ENCODE measurements at places on chromosomes 1 and 21.

DNA sequence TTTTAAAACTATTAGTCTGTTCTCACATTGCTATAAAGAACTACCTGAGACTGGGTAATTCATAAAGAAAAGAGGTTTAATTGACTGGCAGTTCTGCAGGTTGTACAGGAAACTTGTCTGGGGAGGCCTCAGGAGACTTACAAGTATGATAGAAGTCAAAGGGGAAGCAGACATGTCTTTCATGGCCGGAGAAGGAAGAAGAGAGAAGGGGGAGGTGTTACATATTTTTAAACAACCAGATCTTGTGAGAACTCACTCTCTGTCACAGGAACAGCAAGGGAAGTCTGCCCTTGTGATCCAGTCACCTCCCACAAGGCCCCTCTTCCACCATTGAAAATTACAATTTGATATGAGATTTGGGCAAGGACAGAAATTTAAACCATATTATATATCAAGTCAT lies 55.9 kb downstream of the CLIC4 start:
- no peak for DNase-seq

DNA sequence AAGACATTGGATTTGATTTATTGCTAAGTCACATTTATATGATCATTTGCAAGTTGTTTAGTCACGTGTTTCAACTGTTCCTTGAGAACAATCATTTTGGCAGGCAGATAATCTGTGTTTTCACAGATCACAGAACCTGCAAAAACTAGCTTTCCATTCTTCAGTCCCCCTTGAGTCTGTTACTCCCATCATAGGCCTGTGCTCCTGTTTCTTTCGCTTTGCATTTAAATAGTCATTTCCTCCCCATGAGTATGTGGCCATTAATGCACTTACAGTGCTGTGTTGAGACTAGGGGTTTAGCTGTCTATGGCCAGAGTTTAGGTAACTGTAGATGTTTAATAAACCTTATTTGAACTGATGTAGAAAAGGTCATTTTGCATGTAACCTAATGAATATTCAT lies 214.5 kb downstream of the PATJ start:
- no peak for DNase-seq

- DNase-seq: no peak
These were observed 8.5 kb downstream of the TEX46 start for GRCh38 chr1:23007106-23007505.

GRCh38 chr1:104765085-104765484 lies 1015.4 kb downstream of the AMY1C start:
- no peak for DNase-seq

GRCh38 chr1:31693231-31693630 lies 10.6 kb downstream of the COL16A1 start:
- no peak for DNase-seq

DNA sequence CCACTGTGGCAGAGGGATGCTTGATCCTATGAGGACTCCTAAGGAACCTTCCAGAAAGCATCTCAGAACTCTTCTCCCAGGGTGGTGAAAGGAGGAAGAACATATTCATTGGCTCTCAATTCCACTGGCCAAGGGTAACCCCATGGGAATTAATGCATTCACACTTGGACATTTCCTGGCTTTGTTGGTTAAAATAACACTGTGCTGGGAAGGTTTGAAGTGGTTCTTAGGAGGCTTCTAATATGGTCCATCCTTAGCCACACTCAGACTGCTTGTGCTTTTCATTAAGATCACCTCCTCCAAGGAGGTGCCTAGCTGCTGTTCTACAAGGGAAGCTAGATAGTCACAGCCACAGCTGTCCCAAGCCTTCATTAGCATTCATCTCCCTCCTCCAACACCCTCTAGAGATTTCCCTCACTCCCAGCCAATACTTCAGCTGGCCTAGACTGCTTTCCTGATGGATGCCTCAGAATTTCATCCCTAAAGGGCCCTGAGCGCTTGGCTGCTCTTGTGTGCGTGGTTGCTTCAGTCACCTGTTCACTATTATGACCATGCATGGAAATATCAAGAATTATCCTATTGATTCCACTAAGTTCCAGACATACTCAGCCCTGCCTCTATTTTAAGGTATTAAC lies 544.4 kb downstream of the PLPP3 start:
- no peak for DNase-seq

- peak; percentile 73 for DNase-seq
These were observed 27.8 kb upstream of the CD84 start for GRCh38 chr1:160607011-160607671.

- peak; percentile 34 for DNase-seq
These were observed 7.1 kb downstream of the LRIF1 start for GRCh38 chr1:110956586-110956985.

DNA sequence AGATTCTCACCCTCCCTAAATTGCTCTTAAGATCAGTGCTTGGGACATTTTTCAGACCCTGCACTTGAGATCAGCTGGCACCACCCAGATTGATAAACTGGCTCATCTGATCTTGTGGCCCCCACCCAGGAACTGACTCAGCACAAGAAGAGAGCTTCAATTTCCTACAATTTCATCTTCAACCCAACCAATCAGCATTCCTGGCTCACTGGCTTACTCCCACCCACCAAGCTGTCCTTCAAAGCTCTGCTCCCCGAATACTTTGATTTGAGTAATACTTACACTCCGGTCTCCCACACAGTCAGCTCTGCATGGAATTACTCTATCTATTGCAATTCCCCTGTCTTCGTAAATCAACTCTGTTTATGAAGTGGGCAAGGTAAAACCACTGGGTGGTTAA lies 461.9 kb upstream of the RGS18 start:
- no peak for DNase-seq

- DNase-seq: no peak
These were observed 6.1 kb upstream of the ETNK2 start for GRCh38 chr1:204157962-204158361.

DNA sequence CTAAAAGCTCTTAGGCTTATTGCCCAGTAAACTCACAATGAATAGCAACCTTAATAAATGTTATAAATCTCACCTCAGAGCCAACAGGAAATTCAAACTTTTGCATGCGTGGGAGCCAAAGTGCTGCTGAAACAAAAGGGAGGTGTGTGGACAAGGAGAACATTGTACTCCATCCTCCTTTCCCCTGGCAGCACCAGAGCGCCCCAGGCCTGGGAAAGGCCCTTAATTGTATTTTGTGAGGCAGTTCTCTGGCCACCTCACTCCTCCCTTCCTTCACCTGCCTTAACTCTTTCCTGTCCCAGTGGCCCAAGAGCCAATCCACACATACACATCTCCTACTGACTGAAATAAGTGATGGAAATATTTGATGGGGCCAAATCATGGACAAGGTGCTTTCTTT lies 648.5 kb downstream of the LMO4 start:
- DNase-seq: no peak

- no peak for DNase-seq
These were observed 8.6 kb downstream of the COL6A1 start for GRCh38 chr21:45990049-45990711.

DNA sequence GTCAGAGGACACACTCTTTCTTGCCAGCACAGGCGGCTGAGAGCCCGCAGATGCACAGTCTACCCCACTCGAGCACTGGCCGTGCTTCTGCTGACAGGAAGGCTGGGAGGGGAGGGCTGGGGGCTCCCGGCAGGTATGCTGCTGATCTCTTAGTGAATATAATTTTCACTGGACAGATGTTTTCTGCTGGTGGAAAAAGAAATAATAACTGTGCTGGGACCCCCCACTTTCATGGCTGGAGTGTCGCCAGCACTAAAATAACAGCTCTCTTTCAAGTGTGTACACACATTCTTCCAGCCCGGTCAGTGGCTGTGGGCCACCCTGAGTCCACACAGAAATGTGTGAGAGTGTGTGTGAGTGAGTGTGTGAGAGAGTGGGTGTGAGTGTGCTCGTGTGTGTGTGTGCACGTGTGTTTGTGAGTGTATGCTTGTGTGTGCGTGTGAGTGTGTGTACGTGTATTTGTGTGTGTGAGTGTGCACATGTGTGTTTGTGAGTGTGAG lies 167.7 kb upstream of the USP24 start:
- no peak for DNase-seq

- DNase-seq: no peak
These were observed 17.7 kb upstream of the SIM2 start for GRCh38 chr21:36681117-36681631.

- DNase-seq: no peak
These were observed 248.0 kb downstream of the PLPP3 start for GRCh38 chr1:56331207-56331891.

DNA sequence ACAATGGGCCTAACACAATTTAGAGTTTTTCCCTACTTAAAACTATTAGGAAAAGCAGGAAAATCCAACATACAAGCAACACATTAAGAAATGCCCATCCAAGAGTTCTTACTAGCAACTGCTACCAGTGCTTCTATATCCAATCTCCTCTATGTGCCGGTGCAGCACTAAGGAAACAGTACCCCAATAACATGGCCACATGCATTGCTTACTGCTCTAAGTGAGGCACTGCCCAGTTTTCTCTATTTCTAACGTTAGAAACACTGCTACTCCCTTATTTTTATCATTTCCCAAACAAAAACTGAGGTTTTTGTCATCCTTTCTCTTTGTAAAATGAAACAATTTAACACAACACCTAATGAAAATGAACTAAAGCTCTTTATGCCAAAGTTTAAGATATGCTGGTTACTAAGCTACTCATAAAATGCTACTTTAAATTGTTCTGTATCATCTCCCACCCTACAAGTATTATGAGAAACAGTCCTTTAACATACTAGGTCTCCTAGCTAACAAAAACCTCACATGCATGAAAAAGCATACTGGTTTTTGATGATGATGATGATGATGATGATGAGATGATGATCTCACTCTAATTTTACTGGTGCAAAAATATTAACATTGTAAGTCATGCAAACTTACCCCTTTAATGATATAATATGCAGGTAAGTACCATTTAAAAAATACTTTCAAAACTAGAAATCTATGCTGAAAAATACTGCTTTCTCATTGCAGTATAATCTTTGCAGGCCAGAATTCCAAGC lies 90.7 kb upstream of the TTC39A start:
- no peak for DNase-seq

DNA sequence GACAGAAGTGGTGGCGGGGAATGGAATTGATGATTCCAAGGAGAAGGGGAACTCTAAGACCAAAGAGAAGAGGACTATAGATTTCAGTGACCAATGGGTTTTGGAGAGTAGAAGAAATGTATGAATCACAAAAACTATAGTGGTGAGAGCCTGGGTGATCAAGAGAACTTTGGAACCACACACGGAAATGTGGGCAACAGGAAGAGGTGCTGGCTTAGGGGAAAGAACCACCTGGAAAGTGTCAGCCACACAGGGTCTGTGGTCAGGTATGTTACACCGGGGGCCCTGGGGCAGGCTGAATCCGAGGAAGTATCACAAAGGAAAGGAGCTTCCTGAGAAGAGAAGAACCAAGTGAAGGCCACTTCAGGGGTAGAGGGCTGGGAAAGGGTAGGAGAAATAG lies 11.5 kb upstream of the CHIA start:
- no peak for DNase-seq

DNA sequence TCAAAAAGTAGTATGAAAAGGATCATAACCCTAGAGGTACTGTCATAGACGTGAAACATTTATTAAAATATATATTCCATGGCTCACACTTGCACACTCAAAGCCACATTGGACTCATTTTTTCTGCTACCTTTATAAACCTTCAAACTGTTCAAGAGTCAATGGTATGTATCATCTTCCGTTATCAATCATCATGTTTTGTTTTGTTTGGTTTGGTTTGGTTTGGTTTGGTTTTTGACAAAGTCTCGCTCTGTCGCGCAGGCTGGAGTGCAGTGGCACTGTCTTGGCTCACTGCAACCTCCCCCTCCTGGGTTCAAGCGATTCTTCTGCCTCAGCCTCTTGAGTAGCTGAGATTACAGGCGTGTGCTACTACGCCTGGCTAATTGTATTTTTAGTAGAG lies 1.8 kb downstream of the IFNAR2 start:
- no peak for DNase-seq

DNA sequence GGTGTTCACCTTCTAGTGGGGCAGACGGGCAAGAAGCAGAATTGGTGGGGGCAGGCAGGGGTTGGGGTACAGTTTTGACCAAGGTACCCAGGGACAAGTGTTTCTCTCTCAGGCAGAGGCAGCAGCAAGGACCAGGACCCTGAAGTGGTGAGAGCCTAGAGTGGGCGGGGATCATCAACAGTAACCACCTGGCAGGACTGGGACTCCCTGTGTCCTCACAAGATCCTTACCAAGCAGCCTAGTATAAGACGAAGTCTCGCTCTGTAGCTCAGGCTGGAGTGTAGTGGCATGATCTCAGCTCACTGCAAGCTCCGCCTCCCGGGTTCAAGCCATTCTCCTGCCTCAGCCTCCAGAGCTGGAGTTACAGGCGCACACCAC lies 3.2 kb upstream of the NADK start:
- no peak for DNase-seq

- DNase-seq: no peak
These were observed 38.5 kb downstream of the ZBTB18 start for GRCh38 chr1:244089561-244089960.

- DNase-seq: no peak
These were observed 26.3 kb upstream of the IVNS1ABP start for GRCh38 chr1:185343306-185343705.

GRCh38 chr21:25409978-25410377 lies 197.3 kb downstream of the MRPL39 start:
- no peak for DNase-seq

Data from CMK (cell line).